ENCODE measurements at places on chromosomes 16 and 17. TPM values are rescaled to one million over a fixed set of nuclear protein-coding genes. Genes with fewer than 3 reads are reported as not detected.

Gene ALOXE3
- not detected for total RNA-seq

Gene CES3
- 0.71 TPM for total RNA-seq

Gene TMEM235
- total RNA-seq = not detected

- DNase-seq = no peak
Observed at GRCh38 chr16:48321317-48322036, 63.7 kb downstream of the SIAH1 start.

- no peak for DNase-seq
Observed at GRCh38 chr17:45036691-45037090, 14.7 kb downstream of the DCAKD start.

GRCh38 chr16:2238150-2238837, 2.0 kb downstream of the DNASE1L2 start:
- no peak for DNase-seq

- no peak for DNase-seq
Observed at GRCh38 chr16:48284772-48285409, 37.6 kb upstream of the ABCC11 start.

DNA sequence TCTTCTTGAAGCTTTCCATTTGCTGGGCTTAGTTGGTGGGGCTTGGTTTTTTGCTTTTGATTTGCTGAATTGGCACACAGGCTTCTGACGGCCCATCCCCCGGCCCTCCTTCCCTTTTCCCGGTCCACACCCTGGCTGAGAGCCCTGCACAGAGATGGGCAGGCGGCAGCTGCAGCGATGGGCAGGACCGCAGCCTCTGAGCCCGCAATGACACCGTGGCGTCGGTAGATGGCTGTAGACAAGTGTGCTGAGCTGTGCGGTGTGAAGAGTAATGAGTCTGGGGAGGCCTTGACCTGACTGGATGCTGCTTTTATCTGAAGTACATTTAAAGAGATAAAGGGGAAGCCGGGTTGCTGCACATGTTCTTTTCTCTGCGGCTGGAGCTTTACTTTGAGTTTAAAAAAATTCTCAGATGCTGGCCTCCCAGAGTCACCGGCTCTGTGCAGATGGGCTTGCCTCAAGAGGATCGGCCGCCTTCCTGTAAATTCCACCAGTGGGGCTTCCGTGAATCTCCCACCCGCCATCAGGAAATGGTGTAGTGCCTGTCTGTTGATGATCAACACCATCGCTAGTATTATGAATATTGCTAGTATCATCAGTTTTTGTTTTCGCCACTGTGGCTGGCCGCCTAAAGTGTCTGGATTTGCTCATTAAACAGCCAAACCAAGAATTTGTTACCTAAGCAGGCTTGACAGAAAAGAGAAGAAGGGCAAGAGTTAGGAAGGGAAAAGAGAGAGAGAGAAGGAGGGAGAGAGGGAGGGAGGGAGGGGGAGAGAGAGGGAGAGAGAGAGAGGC, 245.6 kb upstream of the RBFOX1 start:
- DNase-seq = peak; percentile 55

- DNase-seq = no peak
Observed at GRCh38 chr16:66372078-66372897, 5.8 kb downstream of the CDH5 start.

All from sciatic nerve (tissue), 2 donors.